ENCODE measurements at places on chromosomes 1 and 21.

DNA sequence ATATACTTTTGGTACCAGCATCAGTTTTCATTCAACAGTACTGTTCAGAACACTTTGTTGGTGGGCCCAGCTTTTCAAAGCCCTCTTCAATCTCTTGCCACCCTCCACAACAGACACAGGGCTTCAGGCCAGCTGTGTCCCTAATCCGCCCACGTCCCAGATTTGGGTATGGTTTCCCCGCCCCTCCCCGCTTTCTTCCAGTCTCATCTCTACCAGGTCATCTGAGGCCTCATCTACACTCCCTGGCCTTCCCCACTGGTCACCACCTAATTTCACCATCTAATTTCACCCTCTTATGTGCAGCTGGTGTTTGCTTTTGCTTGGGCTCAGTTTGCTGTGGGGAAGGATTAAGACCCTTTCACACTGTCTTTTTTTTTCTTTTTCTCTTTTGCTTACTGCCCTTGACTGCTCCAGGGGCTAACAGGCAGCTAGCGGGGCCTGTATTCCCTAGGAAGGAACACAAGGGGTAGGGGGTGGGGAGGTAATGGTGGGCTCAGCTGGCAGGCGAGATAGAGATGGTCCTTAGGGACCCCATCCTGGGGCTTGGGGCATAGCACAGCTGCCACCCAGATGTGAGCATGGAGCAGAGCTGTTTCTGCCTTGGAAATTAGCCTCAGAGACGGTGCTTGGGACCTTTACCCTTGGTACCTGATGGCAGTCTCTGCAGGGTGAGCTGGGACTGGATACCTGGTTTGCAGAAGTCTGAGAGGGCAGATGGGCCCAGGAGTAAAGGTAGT, 3.8 kb upstream of the EPB41 start:
- no peak overlapping the region for H3K4me3 ChIP-seq
- no peaks in the 10 kb centered on the region for H3K27me3 ChIP-seq
- no peaks in the 10 kb centered on the region for H3K36me3 ChIP-seq

GRCh38 chr1:173276922-173277800, 70.0 kb upstream of the TNFSF4 start:
- H3K27ac ChIP-seq = no peak overlapping the region
- DNase-seq = no peak
- no peak overlapping the region for H3K4me3 ChIP-seq
- peaks cover 8% of the 10 kb centered on the region for H3K36me3 ChIP-seq
- H3K4me1 ChIP-seq = peaks cover 27% of the 10 kb centered on the region
- no peaks in the 10 kb centered on the region for H3K27me3 ChIP-seq

GRCh38 chr1:156705321-156705917, at the start of gene CRABP2:
Gene CRABP2 (minus strand): TSS chr1:156705583. CDS start chr1:156705446, 137 bp downstream.
- peak within 1 kb of the TSS; percentile 80 for H3K27ac ChIP-seq
- peak within 1 kb of the TSS; percentile 84 for H3K4me3 ChIP-seq
- peaks cover 7% of the 10 kb centered on the region for H3K27me3 ChIP-seq

DNA sequence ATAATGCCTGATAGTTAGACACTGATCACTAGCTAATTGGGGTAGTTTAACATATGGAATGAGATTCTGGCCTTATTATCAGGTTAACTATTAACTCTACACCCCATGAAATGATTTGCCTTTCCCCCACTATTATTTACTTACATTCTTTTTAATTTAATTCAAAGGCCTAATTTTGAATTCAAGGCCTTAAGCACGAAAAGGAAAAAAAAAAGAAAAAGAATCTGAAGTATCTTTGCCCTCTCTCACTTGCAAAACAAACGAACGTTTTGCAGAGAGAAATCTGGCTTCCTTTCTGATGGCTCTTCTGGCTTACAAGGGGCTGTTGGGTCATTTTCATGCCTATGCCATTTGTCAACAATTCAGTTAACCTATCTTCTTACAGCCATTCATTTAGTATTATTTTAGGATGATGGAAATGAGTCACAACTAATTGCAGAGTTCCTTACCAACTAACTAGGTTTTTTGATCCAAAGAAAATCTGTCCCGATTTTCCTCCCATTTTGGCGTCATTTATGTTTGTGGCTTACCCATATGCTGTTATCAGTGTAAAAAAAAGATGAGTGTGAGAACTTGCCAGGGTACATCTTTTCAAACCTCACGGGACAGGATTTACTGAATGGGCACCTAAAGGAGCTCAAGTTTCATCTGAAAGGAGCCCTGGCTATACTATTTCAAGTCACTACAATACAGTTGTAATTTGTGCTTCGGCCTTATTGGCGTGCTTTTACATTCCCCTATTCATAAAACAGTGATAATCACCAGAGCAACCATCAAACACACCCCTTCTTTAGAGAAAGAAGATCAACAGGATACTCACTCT, 1.9 kb upstream of the ERRFI1 start:
- peak; percentile 89 for DNase-seq
- H3K27me3 ChIP-seq = peaks cover 4% of the 10 kb centered on the region
- H3K27ac ChIP-seq = peak overlapping the region; percentile 94
- peak overlapping the region; percentile 80 for H3K4me3 ChIP-seq
- H3K4me1 ChIP-seq = peaks cover 69% of the 10 kb centered on the region
